ENCODE measurements at places on chromosomes 2 and 18. TPM values are rescaled to one million over a fixed set of nuclear protein-coding genes. Genes with fewer than 3 reads are reported as not detected.

The ECEL1 gene
- total RNA-seq = 2.4 TPM

The TBR1 gene
- 73.8 TPM for total RNA-seq

The GAD1 gene
- 80.7 TPM for total RNA-seq

The SYT4 gene
- total RNA-seq = 746 TPM

The RAB27B gene
- total RNA-seq = 33.0 TPM

The GKN2 gene
- not detected for total RNA-seq

The TNFRSF11A gene
- total RNA-seq = 0.82 TPM

The MYO5B gene
- total RNA-seq = 9.8 TPM

The MTERF4 gene
- 32.6 TPM for total RNA-seq

The ALPP gene
- not detected for total RNA-seq

The ZNF521 gene
- 17.1 TPM for total RNA-seq

The UGT1A4 gene
- not detected for total RNA-seq

The CFAP65 gene
- total RNA-seq = 0.82 TPM

All from frontal cortex (tissue), 4 donors.